NCI-H1436 treated with DMSO at 0.1 percent for 48 hours (cell line): ENCODE measurements at places on chromosomes 12 and 14.

DNA sequence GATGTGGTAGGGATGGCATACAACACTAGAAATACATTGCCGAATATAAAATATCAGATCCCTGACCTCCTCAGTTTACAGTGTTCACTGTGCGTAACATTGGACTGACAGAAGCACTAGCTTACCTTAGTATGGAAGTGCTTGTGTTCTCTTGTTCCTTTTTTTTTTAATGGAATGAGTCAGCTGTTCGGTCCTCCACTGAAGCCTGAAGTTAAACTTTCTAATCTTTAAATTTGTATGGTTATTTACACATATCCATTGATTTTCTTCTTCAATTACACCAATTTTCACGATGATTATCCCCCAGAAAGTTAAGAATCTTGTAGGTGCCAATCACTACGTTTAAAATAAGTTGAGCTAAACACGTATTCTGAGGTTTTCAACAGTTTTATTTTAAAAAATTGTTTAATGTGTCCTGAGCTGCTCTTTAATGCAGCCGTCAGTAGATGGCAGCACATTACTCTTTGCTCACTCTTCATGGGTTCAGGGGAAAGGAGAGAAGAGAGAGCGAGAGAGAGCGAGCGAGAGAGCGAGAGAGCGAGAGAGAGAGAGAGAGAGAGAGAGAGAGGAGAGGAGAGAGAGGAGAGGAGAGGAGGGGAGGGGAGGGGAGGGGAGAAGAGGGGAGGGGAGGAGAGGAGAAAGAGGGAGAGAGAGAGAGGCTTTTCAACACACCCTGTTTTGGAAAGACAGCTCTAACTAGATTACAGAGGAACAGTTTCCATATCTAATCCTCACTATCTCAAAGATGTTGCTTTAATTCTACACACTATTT, 134.7 kb upstream of the SCAF11 start:
- DNase-seq, result no peak

GRCh38 chr12:68367116-68367515, 35.0 kb upstream of the MDM1 start:
- no peak for DNase-seq

GRCh38 chr12:62865937-62866336, 69.0 kb downstream of the PPM1H start:
- DNase-seq, result no peak

- DNase-seq, result no peak
These were observed 43.6 kb upstream of the VSX2 start for GRCh38 chr14:74195623-74196022.

GRCh38 chr12:120485961-120486881, 9.7 kb upstream of the DYNLL1 start:
- no peak for DNase-seq

DNA sequence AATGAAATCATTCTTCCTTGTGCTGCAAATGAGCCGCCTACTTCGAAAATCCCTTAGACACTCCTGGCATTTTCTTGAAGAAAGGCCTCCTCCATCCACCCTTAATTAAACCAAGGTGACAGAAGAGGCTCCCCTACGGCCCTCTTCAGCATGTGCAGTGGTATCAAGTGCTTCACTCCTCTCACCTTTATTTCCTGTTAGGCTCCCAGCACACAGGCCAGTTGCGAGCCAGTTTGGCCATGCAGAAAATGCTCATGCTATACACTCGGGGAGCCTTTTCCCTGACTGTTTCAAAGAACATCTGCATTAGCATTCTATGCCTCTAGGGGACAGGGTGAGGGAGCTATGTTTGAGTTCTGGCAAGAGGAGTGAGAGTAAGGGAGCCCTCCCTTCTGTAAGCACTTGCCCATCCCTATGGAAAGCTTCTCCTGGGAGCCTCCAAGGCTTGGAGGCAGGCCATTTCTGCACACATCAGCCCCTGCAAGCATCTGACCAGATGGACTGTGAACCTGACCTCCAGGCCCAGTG, 291.5 kb downstream of the RPS29 start:
- no peak for DNase-seq
